ENCODE measurements at places on chromosomes 4 and X.

DNA sequence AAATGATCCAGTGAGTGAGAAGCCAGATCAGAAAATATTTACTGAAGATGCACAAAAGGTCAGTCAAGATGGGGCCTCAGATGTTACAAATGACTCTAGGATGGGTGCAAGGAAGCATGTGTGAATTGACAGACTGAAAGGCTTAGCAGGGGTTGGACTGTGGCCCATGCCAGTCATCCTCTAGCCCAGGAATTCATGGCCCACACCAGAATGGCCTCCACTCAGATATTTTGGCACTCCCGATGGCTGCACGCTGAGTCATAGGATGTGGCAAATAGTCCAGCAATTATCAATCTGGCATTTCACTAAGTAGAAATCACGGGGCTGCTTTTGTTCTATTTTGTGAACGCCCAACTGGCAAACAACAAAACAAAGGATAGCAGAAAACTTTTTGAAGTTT lies 406.5 kb downstream of the IQCM start:
- DNase-seq = no peak

- DNase-seq = no peak
Observed at GRCh38 chr4:3418029-3418762, 23.6 kb upstream of the HGFAC start.

DNA sequence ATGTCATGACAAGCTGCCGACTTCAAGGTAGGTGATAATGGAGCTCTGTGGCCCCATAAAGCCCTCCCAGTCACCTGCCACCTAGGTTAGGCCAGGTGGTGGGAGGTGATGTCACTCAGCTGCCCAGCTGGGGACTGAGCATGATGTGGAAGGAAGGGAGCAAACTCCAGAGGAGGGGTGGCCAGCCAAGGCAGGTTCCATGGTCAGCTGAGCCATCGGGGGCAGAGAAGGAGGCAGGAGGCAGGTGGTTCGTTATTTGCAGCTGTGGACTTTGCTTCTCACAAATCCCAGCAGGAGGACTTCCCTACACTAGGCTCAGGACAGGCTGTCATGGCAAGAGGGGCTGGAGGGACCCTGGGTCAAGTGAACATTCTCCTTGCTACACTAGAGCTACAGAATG lies 2.1 kb downstream of the CCDC120 start:
- DNase-seq = no peak

DNA sequence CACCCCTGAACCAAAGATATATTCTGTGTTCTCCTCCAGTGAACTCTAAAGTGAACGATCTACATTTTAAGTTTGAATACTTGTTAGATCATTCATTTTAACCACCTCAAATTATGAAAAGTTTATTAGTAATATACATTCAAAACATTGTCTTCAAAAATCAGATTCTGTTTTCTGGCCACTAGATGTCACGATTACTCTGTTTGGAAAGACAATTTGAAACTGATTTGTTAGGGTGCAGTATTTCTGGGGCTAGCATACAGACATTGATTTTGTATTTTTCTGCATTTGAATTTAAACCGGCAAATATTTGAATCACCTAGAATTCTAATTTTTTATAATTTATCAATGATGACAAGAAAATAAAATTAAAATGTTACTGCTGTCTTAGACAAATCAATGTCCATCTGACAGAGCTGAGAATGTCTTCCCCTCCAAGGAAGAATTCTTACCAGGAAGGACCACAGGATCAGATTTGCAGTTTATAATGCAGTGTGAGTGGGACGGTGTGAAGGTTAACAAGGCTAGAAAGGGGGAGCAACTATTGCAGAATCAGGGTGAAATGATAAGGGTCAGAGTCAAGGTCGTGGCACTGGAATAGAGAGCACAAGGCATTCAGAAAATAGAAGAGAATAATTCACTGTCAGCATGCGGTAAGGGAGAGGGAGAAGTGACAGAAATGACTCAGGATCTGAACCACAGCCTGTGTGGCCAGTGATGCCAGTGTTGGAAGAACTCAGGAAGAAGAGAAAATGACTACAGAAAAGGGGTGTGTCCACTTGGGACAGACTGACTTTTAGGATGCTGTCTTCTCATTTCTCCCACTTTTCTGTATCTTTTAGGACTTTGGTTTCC lies 91.6 kb downstream of the ANXA10 start:
- DNase-seq = no peak

- no peak for DNase-seq
Observed at GRCh38 chr4:99853999-99854398, 37.4 kb downstream of the DAPP1 start.

GRCh38 chr4:110837896-110838450 lies 215.1 kb upstream of the PITX2 start:
- DNase-seq = no peak
